ENCODE measurements at places on chromosomes 16 and 17.

DNA sequence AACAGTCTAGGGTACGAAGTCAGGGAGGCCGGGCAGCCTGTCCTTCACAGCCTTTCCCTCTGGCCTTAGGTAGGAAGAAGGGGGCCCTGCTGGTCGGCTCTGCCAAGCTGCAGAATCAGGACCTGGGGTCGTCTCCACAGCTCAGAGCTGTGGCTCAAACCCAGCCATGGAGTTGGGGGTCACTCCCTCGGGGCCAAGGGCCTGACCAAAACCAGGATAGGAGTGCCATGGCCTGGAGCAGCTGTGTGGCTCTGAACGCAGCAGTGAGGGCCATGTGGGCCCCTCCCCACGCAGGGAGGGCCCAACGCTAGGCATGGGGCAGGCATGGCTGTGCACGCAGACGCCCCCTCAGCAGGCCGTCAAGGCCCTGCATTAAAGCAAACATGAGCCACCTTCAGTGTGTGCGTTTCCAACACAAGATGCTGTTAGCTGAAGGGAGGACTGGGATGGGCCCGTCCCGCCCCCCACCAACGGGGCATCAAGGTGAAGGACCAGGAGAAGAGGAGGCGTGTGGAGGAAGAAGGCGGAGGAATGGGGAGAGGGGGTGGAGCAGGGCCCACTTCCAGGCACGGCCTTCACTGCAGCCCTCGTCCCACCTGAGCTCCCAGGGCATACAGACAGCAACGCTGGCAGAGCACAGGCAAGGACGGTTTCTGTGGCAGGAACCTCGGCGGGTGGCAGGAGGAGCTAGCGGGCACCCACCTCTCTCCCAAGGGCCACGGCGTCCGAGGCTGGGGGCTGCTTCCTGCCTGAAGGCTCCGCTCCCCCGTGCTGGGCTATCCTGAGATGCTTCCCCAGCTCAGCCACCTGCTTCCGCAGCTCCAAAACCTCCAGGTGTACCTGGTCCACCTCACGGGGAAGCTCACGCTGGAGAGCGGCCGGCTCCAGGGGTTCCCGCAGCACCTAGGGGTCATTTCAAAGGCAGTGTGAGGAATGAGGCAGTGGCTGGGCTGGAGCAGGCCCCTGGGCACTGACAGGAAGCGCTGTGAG lies 55.3 kb downstream of the CCDC57 start:
- DNase-seq: no peak

DNA sequence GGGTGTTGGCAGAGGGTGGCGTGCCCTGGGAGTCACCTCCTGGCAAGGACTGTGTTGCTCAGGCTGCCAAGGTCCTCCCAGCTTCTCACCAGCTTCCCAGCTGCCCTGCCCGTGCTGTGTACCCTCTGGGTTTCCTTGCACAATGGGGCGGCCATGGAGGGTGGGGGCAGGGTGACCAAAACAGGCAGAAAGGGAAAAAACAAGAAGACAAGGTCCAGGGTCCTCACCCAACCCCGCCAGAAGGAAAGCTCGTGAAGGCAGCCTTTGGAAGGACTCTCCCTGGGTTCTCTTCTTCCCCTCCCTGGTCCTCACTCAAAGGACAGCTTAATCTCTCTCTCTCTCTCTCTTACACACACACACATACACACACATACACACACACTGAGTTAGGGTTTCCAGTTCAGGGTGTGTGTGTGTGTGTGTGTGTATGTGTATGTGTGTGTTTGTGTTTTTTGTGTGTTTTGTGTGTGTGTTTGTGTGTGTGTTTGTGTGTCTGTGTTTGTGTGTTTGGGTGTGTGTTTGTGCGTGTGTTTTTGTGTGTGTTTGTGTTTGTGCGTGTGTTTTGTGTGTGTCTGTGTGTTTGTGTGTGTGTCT lies 2.0 kb downstream of the SLC13A5 start:
- DNase-seq: no peak

- no peak for DNase-seq
Measured at GRCh38 chr17:5508810-5509209, 22.4 kb downstream of the MIS12 start.

- no peak for DNase-seq
Measured at GRCh38 chr16:31460582-31461002, 1.3 kb downstream of the ARMC5 start.

DNA sequence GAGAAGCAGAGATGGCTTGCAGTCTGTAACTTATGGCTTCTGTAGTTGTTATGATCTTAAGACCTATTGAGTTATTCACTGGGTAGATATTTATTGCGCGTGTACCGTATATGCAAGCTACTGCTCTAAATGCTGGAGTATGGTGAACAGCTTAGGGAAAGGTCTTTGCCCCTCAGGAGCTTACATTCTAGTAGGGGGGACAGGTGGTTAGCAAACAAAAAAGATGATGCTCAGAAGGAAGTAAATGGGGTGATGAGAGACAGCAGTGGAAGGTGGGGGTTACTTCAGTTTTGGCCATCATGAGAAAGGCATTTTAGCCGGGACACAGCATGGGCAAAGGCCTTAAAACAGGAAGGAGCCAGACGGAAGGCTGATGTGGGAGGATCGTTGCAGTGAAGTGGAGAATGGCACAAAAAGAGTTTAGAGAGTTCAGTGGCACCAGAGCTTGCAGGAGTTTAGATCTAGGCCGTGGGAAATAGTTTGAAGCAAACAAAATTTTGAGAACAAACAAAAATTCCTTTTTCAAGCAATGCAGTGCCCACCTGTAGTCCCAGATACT lies 2.1 kb downstream of the ARMC7 start:
- DNase-seq: no peak

DNA sequence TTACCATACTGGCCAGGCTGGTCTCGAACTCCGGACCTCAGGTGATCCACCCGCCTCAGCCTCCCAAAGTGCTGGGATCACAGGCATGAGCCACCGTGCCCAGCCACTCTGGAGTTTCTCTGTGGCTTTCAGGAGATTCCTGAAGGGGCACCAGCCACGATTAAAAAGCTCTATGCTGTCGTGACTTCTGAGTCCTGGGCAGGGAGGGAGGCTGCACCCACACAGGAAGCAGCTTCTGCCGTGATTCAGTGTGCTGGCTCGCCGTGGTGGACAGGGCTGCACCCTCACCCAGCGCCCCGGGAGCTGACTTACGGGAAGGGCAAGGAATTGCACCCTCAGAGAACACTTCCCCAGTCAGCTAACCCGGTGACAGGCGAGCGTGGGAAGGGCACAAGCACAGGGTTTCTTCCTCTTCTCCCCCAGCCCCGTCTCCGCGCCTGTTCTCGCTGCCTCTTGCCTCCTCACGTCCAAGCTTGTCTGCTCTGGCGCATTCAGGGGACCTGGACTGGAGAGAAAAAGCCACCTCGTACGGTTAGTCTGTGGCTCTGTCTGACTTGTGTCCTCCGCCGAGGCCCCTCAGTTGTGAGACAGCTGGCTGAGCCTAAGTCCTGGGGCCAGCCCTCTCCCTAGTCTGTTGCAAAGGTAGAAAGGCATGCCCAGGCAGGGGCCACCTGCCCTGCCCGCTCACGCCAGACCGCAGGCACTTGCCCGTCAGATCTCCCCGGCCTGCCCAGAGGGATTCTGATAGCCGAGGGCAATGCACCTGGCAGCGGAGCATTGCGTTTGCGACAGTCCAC lies 145.0 kb downstream of the SEC14L1 start:
- no peak for DNase-seq

DNA sequence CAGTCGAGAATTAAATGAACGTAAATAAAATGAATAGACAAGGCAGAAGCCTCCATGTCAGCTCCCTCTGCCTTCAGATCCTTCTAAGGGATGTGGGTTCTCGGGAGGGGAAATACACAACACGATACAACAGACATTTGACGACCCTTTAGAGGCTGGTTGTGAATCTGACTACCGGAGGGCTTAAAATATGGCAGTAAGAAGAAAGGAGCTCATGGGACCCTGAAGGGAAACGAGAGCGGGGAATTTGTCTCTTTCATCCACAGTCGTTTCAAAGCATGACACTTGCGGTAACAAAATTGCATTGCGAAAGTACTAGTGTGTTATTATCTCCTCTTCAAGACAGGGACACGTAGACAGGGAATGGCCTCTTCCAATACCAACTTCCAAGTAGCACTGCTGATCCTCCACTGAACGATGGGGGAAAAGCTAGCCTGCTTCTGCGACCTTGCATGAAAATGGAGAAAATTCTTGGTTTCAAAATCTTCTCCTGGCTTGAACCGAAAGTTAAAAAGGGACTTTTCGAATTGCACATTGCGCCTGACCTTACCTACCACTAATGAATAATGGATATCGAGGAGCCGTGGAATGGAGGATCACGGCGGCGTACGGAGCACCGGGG lies 1.2 kb upstream of the TNRC6C start:
- DNase-seq: peak; percentile 22
